ENCODE measurements at places on chromosomes 11 and 22.
A peak's percentile ranks its signal among the peaks of the same experiment; 100 is the strongest.

DNA sequence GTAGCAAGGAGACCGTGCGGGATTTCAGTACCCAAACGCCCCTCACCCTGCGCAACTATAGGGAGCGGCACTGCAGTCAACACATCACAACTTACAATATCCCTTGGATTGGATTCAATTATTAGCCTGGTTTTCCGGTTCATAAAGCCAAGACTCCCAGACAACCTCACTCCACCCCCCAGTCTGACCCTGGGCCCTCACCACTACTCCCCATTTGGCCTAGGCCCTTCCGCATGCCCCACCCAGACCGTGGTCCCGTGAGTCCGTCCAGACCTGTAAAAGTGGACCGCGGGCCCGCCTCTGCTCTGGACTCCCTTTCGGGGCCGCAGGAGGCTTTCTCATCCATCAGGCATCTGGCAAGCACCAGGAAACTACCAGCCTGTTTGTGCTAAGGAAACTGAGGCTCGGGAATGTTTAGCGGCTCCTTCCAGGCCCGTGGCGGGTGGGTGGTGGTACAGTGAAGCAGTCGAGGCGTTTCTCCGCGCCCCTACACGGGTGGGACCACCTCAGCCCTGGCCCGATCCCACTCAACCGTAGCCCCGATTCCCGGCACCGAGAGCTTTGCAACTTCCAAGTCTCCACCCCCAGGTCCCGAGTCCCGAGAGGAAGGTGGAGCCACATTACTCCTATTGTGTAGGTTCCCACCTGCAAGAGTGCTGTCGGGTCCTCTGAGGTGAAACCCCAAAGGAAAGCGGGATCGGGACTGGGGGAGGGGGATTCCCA lies 679 bp upstream of the DPP3 start:
- peak; percentile 46 for DNase-seq

GRCh38 chr11:27514076-27514475 lies 7.5 kb upstream of the LIN7C start:
- DNase-seq: no peak

DNA sequence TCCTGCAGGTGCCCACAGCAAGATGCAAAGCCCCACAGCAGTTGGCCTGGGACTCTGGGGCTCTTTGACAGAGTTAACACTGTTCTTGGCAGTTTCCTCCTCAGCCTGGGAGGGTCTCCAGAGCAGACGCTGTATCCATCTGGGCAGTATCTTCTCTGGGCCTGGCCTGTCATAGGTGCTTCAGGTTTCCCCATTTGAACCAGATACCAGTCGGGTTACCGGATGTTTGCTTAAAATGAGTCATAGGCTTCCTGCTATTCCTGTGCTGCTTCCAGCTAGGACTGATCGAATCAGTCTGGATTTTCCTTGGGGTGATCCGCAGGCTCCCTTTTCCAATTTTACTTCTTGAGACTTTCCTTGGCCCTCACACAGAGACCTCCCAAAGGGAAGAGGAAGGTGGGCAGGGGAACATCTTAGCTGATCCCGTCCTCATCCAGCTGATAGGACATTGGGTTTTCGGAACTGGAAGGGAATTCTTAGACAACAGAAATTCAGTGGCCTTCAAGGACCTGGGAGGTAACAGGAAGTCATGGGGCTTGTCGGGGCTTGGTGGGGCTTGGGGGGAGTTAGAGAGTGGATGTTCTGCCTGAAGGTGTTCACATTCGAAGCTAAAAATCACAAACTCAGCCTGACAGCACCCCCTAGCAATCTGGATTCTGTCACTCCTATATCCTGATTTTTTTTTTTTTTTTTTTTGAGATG lies 2.4 kb upstream of the RANGAP1 start:
- no peak for DNase-seq

- DNase-seq: no peak
Measured at GRCh38 chr11:110564676-110565356, 135.1 kb downstream of the FDX1 start.

DNA sequence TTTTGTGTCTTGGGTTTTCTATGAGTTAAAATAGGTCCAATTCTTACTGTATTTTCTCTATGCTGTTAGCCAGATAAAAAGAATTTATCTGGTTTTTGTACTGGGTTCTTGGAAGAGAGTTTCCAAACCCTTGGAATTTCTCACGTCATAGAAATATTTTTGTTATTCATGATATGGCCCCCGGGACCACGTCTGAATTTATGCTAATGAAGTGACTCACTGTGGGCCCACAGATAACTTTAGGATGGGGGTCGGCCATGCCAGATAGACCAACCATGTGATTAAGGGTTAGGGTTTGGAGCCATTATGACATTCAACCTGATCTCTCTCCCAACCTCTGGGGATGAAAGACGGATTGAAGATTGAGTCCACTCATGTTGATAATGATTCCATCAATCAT lies 35.6 kb upstream of the DDI1 start:
- no peak for DNase-seq

GRCh38 chr11:126189109-126189929 lies 22.1 kb downstream of the RPUSD4 start:
- DNase-seq: no peak

DNA sequence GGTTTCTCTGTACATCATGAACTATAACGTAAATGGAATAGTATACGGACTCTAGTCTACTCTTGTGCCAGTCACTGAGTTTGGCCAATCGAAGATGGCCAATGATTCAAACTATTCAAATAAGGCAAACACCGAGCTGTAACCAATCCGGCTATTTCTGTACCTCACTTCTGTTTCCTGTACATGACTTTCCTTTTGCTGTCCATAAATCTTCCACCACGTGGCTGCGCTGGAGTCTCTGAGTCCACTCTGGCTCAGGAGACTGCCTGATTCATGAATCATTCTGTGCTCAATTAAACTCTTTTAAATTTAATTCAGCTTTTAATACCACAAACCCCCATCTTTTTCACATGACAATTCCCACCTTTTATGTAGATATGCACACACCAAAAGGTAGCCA lies 1.5 kb upstream of the JAML start:
- DNase-seq: no peak

All from uterus (tissue), 4 donors.